ENCODE measurements at places on chromosomes 7 and 10.

GRCh38 chr10:11204351-11204942 is 186.8 kb downstream of the CELF2 start:
- peak; percentile 16 for DNase-seq

- DNase-seq: no peak
These were observed 61.0 kb upstream of the PITRM1 start for GRCh38 chr10:3233486-3233990.

- DNase-seq: no peak
These were observed 369.6 kb downstream of the FRMD4A start for GRCh38 chr10:13961097-13961496.

DNA sequence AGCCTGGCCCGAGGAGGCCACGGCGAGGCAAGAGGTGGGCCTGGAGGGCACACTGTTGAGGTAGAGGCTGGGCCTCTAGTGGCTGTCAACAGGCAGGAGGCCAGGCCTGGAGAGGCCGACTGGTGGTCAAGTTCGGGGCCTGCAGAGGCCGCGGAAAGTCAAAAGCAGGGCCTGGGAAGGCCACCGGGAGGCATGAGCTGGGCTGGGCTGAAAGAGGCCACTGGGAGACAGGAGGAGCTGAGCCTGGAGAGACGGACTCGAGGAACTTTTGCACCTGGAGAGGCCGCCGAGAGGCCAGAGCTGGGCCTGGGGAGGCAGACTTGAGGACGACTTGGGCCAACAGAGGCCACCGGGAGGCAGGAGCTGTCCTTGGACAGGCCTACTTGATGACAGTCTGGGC is 321.2 kb downstream of the ZNF479 start:
- DNase-seq: no peak

GRCh38 chr10:54010337-54010933 is 790.6 kb downstream of the PCDH15 start:
- no peak for DNase-seq

DNA sequence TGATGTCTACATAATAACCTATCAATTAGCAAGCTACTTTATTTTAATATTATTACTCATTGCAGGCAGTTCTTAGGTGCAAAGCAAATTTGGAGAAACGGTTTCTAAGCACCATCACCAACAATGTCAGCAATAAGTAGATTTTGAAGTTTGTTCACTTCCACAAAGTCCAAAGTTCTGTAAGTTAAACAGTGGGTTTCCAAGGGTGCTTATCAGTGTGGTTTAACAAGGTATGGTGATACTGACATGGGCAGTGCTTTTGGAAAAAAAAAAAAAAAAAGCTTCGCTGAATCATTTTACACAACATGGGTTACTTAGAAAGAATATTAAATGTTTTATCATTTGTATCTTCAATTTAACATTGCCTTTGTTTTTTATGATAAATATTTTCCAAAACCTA is 101.8 kb downstream of the SPAG6 start:
- DNase-seq: no peak

DNA sequence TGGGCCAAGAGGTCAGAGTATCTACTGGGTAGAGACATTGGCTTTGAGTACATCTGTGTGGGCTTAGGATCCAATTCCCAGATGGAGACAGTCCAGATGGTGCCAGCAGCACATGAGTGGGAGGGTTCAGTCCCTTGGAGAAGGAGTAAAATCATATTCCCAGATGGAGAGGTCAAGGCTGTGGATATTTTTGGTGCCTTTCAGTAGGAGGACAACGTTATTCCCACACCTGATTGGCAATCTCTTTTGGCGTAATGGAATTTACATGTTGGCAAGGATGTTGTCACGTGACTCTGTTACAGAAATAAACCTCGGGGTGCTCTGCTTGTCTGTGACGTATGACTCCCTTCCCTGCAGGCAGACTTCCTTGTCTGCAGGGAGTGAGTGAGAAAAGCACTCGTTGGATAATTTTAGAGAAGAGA is 27.6 kb downstream of the NPS start:
- DNase-seq: no peak

- DNase-seq: no peak
These were observed 70.0 kb upstream of the MAGI2 start for GRCh38 chr7:79523436-79523835.

GRCh38 chr10:73039635-73040034 is 57.0 kb downstream of the P4HA1 start:
- DNase-seq: no peak

DNA sequence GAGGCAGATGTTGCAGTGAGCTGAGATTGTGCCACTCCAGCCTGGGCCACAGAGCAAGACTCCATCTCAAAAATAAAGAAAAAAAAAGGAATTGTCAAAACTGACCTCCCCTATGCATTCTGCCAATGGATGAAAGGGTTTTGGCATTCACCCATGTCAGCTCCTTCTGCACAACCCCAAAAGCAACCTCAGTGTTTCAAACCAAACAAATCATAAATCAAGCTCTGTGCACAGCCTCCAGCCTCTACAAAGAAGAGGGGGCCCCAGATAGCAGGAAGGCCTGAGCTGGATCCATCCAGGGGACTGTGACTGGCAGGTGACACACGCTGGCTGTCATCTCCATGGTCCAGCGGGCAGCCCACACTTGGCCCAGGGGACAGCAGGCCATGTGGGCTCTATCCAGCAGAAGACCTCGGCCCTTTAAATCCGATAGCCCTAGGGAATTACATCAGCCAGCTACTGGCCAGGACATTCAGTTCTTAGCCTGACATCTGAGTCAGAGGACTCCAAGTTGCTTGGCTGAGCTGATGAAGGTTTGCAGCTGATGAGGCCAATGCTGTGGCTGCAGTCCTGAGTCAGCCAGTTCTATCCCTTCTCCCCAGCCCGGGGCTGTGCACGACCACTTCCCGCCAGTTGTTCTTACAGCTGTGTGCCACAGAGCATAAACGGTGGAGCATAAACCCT is 52.0 kb upstream of the FIGNL1 start:
- no peak for DNase-seq

DNA sequence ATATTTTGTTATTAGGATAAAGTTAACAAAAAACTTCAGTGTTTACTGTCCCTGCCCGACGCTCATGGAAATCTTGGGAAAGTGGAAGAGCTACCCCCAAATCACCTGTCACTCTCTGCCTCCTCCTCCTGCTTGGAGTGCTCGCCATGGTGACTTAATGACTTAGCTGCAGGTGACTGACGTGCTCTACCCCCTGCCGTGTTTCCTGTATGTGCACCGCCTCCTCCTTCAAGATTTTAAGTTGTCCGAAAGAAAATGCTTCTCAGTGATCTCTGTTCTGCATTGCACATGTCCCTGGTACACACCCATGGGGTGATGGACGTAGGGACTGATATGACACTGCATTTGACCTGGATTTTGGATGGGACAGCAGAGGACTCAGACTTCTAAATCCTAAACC is 338.8 kb upstream of the SHH start:
- no peak for DNase-seq

- peak; percentile 67 for DNase-seq
These were observed 6.1 kb upstream of the MYOZ1 start for GRCh38 chr10:73647211-73647874.

DNA sequence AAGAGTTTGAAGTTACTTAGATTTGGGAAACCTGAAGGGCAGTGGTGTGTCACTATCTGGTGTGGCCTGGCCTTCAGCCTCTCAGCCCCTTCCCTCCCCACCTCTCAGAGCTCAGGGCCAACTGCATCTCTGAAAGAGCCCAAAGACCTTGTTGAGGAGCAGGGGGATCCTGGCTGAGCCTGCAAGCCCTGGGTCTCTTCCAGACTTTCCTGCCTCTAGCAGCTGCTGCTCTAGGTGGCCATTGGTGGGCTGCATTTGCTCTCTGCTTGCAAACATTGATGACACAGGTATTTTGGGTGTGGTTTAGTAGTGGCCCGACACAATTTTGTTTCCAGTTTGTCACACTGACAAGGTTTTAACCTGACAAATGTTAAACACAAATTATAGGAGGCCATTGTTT is 3.1 kb upstream of the UPP1 start:
- DNase-seq: no peak

- DNase-seq: no peak
These were observed 9.9 kb downstream of the ZNF365 start for GRCh38 chr10:62384057-62384446.

- no peak for DNase-seq
These were observed 103.7 kb downstream of the CXCL12 start for GRCh38 chr10:44281089-44281613.

DNA sequence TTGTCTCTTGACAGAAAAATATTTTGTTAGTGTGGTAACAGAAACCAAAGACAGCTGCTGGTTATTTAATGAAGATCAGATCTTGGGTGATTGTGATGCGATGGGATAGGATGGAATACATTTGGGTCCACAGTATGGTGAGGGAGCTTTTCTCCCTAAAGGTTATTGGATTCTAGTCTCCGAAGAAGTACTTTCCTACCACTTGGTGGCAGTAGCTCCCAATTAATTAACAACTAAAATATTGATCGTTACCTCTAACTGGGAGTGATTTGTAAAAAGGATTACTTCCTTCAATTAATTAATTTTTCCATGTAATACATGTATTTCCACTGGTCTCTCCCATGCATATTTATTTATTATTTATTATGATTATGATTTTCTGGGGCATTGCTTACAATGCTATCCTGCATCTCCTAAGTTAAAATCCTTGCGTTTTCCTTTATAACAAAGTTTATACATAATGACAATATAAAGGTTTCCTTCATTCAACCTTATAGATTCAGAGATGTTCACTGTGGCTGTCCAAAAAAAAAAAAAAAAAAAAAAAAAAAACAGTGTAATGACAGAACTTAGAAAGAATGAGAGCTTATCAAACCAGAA is 25.6 kb downstream of the TMEM196 start:
- DNase-seq: peak; percentile 3

DNA sequence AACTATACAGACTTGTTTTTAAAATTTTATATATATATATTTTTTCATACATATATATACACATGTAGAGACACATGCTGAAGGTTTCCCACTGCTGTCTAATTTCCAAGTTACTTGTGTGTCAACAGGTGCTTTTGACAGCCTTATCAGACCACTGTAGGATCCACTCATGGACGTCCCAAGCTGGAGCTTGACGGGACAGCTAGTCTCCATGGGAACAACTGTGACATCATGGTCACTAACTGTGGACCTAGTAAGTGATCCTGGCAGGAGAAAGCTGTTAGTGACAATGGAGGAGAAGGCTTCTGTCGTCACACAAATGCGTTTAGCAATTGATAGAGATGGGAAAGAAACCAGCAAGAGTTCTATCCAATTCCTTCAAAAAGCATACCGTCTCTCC is 60.2 kb upstream of the DDC start:
- DNase-seq: no peak

DNA sequence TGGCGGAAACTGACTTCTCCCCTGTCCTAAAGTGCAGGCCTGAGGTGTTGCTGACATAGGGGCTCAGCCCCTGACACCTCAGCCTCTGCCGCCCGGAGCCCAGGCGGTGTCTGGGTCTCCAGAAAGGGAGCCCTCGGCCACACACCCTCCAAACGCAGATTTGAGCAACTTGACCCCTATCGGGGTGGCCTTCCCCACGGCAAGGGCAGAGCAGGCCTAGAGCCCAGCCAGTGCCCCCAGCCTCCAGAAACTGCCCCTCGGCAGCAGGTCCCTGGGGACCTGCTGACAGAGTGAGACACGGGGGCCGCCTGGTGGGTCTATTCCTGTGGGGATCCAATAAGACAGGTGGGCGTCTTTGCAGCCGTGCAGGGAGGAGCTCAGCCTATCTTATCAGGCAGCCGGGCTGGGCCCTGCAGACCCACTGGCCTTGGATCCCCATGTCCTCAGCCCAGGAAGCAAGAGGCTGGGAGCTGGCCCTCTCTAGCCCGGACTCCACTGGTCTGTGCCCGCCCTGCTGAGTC is 11.0 kb downstream of the TMEM184A start:
- no peak for DNase-seq

- DNase-seq: no peak
These were observed 825.3 kb upstream of the C7orf33 start for GRCh38 chr7:147765301-147765700.

DNA sequence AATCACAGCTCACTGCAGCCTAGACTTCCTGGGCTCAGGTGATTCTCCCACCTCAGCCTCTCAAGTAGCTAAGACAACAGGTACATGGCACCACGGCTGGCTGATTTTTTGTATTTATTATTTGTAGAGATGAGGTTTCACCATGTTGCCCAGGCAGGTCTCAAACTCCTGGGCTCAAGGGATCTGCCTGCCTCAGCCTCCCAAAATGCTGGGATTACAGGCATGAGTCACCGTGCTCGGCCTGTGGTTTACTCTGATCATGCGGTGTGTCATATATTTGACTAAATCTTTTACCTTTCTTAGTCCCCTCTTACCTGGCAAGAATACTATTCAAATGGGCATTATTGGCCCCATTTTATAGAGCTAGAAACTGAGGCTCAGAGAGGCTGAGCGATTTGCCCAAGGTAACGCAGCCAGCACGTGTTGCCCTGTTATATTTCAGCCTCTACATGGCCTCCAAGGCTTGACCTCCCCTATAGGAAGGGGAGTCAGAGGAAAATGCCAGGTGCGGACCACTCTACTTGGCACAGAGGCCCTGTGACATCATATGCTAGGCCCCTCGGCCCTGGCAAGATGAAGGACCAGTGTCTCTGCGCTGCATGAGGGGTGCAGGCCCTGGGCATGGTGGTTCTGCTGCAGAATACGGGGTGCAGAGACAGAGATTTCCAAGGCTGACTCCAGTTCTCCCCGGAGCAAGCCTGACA is 8.2 kb downstream of the ZCCHC24 start:
- no peak for DNase-seq

GRCh38 chr7:123397746-123398338 is 136.6 kb downstream of the IQUB start:
- DNase-seq: no peak

- no peak for DNase-seq
These were observed 212.0 kb upstream of the TBX20 start for GRCh38 chr7:35465791-35466336.

DNA sequence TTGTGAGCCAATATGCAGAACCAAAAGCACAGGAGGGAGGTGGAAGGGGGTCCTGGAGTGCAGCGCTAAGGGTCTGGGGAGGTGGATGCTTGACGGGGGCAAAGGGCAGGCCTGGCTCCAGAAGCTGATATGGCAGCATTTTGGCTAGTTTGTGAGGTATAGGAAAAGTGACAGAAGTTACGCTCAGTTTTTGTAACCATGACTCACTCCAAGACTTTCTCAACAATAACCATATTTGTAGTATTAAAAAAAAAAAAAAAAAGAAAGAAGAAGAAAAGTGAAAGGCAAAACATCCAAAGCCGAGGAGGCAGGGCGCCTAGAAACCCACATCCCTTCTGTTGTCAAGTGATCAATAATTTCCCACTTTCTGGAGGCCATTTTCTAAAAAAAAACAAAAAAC is 92.3 kb downstream of the RNF216 start:
- DNase-seq: no peak

DNA sequence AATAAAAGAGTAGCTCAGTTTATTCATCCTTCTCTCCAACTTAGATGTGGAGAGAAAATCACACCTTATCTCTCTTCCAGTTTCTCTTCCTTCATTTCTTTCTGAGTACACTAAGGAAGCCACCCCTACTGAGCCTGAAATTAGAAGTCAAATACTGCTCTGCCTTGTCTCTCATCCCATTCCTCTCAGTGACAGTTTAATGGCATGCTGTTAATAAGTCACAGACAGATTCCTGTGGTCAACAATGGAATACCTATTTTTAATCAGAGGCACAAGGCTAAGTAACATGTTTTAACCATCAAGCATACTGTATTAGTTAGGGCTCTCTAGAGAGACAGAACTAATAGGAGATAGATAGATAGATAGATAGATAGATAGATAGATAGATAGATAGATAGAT is 253.2 kb downstream of the HTR7 start:
- DNase-seq: no peak

Measured in nephron progenitor cell (in vitro differentiated cells).